DMS 273 treated with DMSO at 0.1 percent for 48 hours (cell line): ENCODE measurements at places on chromosomes 11 and 22.

DNA sequence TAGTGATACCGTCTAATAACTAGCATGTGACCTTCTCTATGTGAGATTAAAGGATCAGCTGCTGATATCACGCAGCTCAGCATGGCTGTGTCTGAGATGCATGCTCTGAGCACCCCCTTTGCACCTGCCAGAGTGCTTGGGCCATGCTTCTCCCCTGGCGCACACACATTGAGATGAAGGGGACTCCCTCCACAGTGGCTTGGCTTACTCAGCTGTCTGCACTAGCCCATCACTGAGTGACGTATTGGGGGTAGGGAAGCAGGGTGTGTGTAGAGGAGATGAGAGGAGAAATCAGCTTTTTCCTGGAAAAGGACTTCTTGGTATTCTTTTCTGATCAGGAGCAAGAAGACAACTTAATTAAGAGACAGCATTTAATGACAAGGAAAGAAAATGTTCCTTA, 216.5 kb downstream of the BLID start:
- no peak for DNase-seq

DNA sequence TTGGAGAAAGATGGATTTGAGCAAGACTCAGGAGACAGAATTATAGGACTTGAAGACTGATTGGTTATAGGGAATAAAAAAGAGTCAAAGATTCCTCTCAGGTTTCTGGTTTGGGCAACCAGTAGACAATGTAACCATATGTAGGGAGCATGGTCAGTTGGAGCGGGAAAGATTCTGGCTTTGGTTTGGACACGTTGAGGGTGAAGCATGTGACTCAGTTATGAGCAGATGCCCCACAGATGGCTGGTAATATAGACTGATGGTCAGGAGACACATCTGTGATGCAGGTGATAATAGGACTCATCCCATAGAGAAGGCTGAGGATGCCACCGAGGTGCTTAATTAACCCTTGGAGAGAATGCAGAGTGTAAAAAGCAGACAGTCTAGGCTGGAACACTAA, 132.1 kb downstream of the CD44 start:
- no peak for DNase-seq

DNA sequence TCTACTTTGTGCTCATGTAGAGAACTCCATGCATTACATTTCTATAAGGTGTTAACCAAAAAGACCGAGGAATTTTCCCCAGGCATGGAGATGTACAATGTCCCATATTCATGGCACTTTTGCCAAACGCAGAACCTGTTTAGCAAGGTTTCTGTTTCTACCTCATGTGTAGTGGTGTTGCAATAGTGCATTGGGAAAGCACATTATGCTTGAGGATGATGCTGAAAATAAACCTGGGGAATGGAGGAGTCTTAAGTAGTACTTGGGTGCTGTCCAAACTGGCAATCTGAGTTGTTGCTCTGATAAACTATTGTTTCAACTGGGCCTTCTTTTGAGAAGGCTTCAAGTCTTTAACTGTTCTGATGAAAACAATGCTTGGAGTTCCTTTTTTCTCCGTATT, 11.5 kb upstream of the MUC15 start:
- no peak for DNase-seq

DNA sequence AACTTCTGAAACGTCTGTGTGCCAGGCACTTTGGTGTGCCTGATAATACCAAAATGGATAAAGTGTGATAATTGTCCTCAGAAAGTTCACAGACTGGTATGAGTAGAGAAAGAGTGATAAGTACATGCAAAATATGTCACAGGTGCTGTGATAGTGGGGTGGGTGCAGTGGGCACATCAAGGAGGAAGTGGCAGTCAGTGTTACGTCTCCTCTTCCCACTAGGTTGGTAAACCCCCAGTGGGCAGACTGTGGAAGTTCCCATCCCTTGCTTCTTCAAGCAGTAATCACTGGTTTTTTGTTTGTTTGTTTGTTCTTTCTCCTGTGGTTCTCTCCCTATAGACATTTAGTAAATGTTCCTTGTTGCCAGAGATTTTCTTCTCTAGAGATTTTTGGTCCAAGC, 5.4 kb downstream of the RNF121 start:
- DNase-seq = no peak

GRCh38 chr11:122976734-122977469, 4.7 kb downstream of the BSX start:
- DNase-seq = no peak

DNA sequence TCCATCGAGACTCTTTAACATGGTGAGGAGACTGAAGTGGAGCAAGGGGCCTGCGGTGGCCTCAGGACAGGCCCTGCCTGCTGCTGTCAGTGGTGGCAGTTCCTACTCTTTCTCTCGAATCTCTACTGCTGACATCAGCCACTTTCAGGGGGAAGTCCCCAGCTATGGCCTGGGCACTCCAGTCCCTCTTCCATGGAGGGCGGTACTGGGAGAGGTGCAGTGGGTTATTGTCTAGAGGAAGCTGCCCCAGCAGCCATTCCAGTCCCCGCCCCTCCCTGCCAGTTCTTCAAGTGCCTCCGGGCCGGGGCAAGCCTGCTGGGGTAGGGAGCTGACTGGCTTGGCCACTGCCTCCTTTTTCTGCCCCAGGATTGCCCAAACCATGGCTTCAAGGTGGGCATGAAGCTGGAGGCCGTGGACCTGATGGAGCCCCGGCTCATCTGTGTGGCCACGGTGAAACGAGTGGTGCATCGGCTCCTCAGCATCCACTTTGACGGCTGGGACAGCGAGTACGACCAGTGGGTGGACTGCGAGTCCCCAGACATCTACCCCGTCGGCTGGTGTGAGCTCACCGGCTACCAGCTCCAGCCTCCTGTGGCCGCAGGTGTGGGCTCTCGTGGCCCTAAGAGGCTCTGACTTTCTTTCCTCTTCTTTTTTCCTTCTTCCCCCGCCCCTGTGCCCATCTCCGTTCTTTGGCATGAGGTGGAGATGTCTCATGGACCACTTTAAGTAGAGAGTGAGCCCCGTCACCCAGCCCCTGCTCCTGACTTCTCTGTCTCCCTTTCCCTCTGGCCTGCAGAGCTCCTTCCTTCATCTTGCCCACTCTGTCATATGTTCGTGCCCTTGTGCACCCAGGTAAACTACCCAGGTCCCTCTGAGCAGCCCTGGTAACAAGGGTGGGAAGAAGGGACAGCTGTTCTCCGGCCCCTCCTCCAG, 13.7 kb downstream of the CHADL start:
- DNase-seq = no peak

DNA sequence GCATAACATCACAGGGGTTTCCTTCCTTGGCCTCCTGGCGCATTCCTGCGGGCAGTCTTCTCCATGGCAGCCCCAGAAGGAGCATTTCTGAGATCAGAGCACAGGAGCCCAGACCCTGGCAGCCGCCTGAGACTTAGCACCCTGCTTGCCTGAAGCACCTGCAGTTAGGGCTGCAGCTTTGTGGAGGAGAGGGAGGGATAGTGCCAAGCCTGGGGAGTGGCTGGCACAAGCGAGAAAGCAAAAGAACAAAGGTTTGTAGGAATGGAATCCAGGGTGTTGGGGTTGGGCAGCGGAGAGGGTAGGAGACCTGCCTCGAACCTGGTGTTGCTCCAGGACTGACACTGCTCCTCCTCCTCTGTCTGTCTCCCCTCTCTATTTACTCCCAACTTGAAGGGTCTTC, 66.9 kb downstream of the SCN3B start:
- DNase-seq = no peak

- DNase-seq = peak; percentile 88
Measured at GRCh38 chr11:123145661-123146060, 49.4 kb downstream of the CLMP start.

DNA sequence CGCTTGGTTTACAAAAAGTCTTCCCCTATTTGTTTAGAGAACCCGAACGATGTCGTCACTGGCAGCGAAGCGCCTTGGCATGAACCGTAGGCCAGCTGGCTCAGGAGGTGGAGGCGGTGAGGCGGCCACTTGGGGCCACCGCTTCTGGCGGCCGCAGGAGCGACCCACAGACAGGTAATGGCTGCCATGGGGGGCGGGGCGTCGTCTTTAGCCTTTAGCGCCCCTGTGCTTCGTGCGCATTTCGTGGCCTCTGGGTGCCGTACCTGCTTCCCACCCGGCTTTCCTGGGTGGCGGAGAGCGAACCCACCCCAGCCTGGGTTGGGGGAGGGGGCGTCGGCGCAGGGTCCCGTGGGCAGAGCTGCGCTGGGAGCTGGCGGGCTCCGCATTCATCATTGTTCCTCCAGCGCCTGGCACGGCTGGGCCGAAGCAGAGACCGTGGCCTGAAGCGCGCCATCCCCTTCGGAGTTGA, 469 bp upstream of the OSBP2 start:
- peak; percentile 19 for DNase-seq

- no peak for DNase-seq
Measured at GRCh38 chr22:26325641-26326040, 103.4 kb upstream of the ASPHD2 start.

DNA sequence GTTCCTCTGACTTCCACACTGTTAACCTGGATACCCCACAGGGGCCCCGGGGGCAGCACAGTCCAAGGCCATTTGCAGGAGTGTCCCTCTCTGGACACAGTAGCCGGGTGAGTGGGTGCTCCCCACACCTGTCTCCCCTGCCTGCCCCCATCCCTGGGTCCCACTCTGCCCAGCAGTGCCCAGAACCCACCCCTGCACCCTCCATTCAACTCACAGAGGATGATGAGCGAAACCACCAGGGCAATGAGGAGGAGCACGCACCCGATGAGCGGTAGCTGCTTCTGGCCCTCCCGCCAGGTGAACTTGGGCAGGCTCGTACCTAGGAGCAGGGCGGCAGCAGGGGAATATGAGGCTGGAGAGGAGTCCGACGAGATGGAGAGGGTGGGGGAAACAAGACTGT, 12.2 kb downstream of the TMPRSS13 start:
- DNase-seq = no peak

GRCh38 chr11:17610085-17610894, 63.2 kb downstream of the OTOG start:
- no peak for DNase-seq

- peak; percentile 29 for DNase-seq
Measured at GRCh38 chr22:26585104-26585790, 4.7 kb downstream of the TPST2 start.

GRCh38 chr11:9884601-9885000, 220.7 kb downstream of the SWAP70 start:
- DNase-seq = no peak

GRCh38 chr22:18091478-18091877, 13.7 kb downstream of the PEX26 start:
- DNase-seq = no peak

DNA sequence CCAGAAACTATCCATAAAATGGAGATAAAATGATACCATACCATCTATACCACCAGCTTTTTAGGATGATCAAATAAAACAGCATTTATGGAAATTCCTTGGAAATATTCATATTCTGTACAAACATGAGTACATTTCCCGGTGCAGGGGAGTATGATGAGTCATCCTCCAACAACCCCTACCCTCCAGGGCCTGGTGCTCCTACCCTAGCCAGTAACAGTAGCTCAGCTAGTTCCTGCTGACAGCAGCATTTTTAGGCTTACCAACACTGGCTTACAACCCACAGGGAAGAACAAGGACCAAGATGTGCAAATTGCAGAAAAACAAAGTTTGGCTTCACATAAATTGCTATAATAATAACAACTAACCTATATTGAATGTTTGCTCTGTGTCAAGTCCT, 406.2 kb upstream of the CADM1 start:
- DNase-seq = no peak

GRCh38 chr11:587978-588380, 11.7 kb downstream of the PHRF1 start:
- no peak for DNase-seq

GRCh38 chr22:48782326-48782725, 1045.3 kb downstream of the BRD1 start:
- no peak for DNase-seq

GRCh38 chr11:31443802-31444201, 65.6 kb downstream of the IMMP1L start:
- DNase-seq = no peak

GRCh38 chr22:24188705-24189248, 7.5 kb downstream of the SUSD2 start:
- no peak for DNase-seq

DNA sequence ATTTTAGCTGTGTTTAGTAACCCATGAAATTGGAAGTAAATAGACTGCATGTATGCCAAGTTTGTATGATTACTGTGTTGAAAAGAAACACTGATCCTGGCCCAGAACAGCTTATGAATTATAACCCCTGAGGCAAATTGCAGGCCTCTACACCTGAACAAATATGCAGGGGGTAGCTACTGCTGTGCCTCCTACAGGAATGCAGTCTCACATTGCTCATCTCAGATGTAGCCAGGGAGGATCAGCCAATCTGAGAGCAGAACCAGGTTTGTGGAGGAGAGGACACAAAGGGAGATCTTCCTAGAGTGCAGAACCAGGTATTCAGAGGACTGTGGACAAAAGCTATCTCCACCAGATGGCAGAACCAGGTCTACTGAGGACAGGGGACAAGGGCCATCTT, 442.2 kb upstream of the DDI1 start:
- no peak for DNase-seq

GRCh38 chr11:2518111-2518982, 73.5 kb downstream of the KCNQ1 start:
- no peak for DNase-seq

DNA sequence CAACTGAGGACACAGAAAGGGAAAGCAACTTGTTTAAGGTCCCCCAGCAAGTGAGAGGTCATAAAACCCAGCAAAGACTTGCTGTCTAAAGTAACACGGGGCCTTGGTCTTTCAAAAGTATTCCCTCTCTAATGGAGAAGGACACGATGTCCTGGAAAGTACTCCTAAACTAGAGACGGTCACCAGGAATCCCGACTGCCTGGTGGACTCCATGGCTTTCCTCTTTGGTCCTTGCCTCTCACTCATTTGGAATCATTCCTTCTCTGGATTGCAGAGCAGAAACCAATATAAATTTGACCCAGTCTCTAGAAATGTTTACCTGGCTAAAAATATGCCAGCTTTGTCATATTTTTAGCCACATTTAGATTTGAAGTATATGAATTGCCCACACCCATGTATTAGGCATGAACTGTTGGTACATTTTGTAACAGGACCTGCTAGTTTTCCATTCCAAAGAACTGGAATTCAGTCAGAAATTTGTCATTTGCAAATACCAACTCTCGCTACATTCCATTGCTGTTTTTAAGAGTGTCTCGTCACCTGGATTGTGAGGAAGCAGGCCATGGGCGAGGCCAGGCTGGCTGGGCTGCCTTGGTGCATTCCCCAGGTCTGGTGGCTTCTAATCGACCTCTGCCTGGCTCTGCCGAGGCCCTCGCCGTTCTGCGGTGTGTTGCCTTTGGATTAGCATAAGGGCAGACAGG, 12.9 kb downstream of the NAV2 start:
- DNase-seq = no peak

DNA sequence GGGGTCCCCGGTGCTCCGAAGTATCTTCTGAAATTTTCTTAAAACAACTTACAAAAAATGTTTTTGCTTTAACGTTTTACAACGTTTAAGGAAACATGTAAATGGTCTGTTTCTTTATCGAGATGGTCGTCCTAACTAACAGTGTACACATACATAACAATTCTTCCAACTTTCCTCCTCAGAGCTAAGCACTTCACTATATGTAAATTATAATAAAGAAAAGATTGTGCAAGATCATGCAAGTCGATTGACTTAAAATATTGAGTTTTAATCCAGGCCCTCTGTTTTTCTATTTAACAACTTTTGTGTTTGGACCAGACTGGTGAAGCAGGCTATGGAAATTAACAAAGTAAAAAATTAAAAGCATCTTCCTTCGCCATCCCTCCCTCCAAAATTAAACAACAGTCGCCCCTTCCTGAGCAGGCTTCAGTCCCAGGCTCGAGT, 4.9 kb downstream of the ALX4 start:
- no peak for DNase-seq
